Cerebellar nuclear complex (tissue), 1 donor: ENCODE measurements at places on chromosomes 3 and 15.

DNA sequence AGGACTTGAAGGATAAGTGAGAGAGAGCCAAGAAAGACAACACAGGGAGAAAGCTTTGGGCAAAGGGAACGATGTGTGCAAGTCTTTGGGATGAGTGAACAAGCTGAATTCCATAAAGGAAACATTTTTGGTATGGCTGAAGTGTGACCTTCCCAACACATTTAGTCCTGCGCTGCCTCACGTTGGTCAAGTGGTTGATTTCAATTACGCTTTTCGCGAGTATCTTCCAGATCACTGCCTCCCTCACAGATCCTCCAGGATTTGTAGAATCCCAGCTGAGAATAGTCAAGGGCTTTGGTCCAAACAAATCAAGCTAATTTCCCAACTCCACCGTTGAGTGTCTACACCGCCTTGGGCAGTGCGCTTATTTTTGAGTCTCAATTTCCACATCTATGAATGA is 338.4 kb upstream of the ADAMTS9 start:
- DNase-seq = no peak

- no peak for DNase-seq
These were observed 202.0 kb downstream of the FNDC3B start for GRCh38 chr3:172241405-172241804.

DNA sequence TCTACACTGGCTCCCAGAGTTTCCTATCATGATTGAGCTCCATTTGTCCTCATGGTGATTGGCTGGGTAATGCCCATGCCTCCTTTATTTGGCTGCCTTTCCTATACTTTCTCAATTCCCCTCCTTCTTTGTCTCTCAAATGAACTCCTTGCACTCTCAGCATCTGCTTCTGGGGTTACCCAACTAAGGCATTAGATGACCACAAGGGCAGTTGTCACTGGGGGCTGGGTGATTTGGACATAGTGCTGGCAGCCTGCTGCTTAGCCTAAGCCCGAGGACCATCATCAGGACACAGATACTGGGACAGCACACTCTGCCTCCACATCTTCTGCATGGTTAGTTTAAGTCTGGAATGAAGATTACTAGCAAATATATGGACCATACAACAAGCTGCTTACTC is 49.2 kb upstream of the LRRFIP2 start:
- DNase-seq = no peak

GRCh38 chr3:10195366-10196089 is 30.8 kb downstream of the IRAK2 start:
- no peak for DNase-seq

DNA sequence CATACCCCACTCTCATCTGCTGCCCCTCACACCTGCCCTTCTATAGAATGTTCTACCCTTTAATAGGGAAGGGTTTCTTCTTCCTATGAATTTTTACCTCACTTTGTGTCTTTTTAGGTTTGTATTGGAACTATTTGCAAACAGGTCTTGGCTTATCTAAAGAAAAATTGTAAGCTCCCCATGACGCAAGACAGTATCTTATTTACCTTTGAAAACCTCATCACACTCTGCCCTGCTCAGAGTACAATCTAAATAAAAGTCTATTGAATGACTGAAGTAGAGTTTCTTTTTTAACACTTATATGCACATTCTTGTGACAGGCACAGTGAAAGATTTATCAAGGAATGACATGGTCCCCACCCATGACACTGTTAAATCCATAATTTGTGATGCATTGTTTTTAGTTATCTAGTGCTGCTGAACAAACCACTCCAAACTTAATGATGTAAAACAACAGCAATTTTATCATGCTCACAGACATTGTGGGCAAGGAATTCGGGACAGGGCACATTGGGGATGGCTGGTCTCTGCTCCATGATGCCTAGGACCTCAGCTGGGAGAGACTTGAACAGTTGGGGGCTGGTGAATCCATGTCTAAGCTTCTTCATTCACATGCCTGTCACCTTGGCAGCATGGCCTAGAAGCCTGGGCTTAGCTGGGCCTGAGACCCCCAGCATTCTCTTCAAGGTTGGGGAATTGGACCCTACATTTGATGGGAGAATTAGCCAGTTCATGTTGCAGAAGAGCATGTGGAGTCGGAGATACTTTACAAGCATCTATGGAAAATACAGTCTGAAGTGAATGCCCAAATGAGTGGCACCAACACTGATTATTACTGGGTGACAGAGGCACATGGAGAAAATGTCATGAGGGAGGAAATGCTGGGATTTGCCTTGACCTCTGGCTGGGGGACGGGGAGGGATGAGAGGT is 252.2 kb upstream of the CTDSPL start:
- no peak for DNase-seq

DNA sequence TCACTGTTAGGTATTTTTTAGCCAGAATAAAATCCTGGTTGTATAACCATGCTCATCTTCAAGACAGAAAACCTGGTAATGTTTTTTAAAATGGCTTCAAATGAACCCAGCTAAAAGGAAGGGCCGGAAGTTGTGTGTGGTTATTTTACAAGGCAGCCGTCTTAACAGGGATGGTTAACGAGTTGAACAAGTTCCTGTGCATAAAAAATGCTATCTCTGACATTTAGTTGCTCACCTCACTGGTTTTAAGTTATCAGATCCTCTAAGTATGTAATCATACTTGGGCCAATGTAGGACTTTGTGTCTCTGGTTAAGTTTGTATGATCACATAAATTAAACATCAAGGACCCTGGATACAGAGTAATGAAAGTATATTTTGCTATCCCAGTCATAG is 2.1 kb downstream of the ATP11B start:
- DNase-seq = no peak

DNA sequence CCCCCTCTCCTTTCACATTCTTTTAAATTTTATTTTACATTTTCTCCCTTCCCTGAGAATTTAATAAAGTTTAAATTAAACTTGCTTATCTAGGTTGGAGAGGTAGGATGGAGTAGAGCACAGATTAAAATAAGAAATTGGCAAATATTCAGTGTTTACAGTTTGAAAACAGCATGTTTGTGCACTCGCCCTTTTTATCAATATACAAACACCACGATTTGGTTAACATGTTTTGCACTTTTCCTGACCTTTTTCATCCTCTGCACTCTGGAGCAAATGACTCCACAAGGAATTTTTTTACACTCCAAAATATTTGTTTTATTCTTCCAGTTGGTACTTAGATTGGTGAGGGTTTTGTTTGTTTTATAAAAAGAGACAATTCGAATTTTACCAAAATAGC is 87.1 kb downstream of the DUT start:
- DNase-seq = no peak

DNA sequence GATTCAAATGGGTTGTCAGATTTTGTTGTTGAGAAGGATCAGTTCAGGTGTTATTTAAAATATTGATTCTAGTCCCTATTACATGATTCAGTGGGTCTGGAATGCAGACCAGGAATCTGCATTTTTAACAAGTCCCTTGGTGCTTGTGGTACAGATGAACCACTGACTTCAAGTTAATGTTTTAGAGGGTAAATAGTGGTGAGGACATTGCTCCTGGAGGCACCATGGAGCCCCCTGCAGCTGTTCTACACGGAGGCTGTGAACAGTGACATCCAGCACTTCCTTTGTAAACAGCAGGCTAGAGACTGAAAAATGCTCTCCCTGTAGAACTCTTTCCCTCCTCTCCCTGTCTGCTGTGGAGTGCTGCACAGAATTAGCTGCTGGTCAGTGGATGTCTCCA is 4.8 kb upstream of the FSIP1 start:
- no peak for DNase-seq

DNA sequence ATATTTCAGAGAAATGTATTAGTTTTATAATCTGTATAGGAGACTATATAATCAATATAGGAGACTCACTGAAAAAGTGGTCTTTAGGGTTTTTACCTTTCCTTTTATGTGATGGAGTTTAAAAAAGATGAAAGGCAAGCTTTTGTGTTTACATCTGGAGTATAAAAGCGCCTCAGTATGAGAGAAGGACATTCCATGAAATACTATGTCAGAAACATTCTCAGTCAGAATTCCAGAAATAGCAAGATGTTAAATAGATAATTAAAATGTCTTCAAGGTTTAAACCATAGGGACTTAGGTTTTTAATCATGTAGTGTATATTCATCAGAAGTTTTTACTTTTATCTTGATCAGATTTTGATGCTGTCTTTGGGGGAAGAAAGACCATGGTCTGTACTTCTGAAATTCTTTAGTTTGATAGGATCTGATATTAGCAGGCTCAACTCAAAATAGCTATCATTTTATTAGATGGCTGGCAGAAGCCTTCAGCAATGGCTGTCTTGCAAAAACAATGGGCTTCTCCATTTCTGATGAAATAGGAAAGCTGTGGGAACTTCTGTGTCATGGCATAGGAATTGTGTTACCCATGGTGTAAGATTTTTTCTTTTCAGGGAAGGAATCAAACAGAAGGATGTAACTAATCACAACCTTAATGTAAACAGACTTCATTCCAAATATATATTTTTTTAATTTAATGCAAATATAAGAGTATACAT is 209.6 kb upstream of the PLSCR5 start:
- no peak for DNase-seq

DNA sequence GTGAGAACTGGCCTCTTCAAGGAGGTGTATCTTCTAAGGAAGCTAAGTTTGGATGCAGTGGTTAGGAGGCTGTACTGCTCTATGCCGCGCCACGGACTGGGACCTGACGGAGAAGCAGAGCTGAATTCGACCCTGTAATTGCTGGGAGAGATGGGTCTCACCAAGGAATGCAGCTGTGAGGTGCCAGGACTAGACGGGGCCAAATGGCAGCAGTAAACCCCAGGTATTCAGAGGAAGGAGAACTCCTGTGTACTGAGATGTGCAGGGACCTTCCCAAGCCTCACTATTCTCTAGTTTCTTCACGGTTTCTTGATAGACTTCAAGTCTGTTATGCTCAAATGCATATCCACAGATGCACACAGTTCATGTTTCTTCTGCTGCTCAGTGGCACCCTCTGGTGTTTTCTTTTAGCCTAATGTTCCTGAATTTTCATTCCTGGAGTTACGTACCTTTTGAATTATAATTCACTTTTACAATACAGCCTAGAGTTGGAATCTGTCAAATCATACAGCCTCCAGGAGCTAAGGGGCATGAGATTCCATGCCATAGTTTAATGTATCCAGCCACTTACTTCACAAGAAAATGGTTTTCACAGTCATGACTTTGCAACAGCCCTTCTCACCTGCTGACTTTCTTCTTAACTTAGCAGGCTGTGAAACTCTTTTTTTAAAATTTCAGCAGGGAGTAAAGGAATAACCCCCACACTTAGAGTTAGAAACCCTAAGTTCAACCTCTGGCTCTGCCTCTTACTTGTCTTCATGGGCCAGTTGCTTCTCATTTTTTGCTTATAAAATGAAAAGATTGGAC is 61.8 kb downstream of the GLDN start:
- no peak for DNase-seq

GRCh38 chr15:78597583-78597982 is 23.2 kb downstream of the CHRNA3 start:
- no peak for DNase-seq

GRCh38 chr3:115169808-115170207 is 22.7 kb upstream of the ZBTB20 start:
- no peak for DNase-seq

- DNase-seq = no peak
These were observed 196.4 kb upstream of the LPP start for GRCh38 chr3:187957582-187957981.

DNA sequence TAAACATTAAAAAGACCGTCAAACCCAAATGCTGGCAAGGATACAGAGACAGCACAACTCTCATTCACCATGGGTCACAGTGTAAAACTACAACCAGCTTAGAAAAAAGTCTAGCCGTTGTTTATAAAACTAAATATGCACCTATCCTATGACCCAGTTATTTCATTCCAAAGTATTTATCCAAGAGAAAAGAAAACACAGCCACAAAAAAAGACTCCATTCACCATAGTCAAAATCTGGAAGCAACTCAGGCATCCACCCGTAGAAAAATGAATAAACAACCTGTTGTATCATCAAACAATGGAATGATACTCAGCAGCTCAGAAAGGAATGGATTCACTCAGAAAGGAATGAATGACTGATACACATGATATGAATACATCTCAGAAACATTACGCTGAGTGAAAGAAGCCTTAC is 28.6 kb downstream of the PLD1 start:
- no peak for DNase-seq

DNA sequence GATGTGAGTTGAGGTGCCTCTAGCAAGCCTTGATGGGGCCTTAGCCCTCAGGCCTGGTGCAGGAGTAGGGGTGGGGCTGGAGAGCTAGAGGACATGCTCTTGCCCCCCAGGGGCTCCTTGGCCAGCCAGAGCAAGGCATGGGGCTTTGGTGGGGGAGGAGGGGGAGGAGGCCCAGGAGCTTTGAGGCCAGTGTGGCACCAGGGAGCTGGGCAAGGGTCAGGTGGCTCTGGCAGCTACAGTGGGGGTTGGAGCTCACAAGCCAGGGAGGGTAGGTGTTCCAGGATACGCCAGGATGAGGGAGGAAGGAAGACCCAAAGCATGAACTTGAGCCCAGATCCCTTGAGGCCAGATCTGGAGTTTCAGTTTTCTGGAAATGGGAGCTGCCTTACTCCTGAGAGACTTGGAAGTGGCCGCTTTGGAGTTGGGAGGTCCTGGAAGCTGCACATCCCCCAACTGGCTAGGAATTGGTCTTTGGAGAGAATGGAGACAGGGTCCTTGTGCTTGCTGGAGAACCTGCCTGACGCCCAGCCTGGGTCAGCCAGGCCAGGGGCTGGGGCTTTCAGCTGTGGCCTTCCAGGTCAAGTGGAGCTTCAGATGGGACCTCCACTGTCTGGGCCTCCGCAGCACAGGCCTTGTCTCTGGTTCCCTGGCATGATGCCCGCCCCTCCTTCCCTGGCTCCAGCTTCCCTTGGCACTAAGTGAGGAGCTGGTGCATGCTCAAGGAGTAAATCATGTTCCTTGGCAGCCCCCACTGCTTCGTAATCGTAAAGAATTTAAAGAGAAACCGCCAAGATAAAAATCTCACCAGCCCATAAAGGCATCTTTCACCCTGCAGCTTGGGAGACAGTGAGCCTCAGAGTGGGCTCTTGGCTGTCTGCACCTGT is 8.7 kb downstream of the SEMA3F start:
- no peak for DNase-seq

- DNase-seq = no peak
These were observed 12.5 kb downstream of the TRIM59 start for GRCh38 chr3:160437083-160437455.

DNA sequence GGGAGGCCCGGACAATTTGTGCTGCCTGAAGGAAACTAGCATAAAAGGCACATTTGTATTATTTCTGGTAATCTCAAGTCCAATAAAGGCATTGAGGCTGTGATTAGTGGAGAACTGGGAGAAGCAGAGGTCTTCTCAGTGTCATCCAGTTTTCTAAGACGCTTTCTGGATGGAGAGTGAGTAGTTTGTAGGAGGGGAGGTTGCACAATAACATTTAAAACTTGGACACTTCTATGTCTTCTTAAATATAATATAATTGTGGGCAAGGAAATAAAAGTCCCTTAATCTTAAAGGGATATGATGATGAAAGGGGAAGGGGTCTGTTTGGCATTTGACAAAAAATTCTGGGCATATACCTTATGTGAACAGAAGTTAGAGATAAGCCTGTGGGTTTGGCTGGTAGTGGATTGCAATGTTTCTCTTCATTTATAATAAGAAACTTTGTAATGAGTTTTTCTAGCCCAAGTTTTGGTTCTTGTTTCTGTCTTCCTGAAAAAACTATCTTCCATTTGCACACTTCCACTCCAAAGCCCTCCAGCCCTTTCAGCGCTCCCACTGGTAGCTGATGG is 291.6 kb upstream of the TGFBR2 start:
- no peak for DNase-seq
